ENCODE measurements at places on chromosomes 12 and 14. TPM values are rescaled to one million over a fixed set of nuclear protein-coding genes. Genes with fewer than 3 reads are reported as not detected.

GLIPR1L1 gene
- 1.2 TPM for polyA plus RNA-seq

ZBTB39 gene
- polyA plus RNA-seq = 19.3 TPM

TMEM132D gene
- polyA plus RNA-seq = 2.8 TPM

FOXN4 gene
- polyA plus RNA-seq = 0.78 TPM

PLA2G1B gene
- polyA plus RNA-seq = 0.19 TPM

GPR65 gene
- polyA plus RNA-seq = not detected

RHEBL1 gene
- polyA plus RNA-seq = 9.4 TPM

RNASE7 gene
- polyA plus RNA-seq = not detected

CLEC6A gene
- polyA plus RNA-seq = not detected

EPYC gene
- polyA plus RNA-seq = not detected

NPAS3 gene
- polyA plus RNA-seq = 0.14 TPM

IQSEC3 gene
- polyA plus RNA-seq = 1.2 TPM

ACOT4 gene
- polyA plus RNA-seq = 1.2 TPM

SERPINA12 gene
- not detected for polyA plus RNA-seq

MEG3 gene
- 0.17 TPM for polyA plus RNA-seq

SLC38A4 gene
- polyA plus RNA-seq = 4.4 TPM

DEPDC4 gene
- polyA plus RNA-seq = 0.71 TPM

TAS2R10 gene
- polyA plus RNA-seq = 0.14 TPM

PRIMA1 gene
- 3.6 TPM for polyA plus RNA-seq

PAPLN gene
- polyA plus RNA-seq = 25.6 TPM

SRRM4 gene
- polyA plus RNA-seq = 0.35 TPM

TMEM52B gene
- not detected for polyA plus RNA-seq

A2M gene
- polyA plus RNA-seq = 0.15 TPM

ZC2HC1C gene
- polyA plus RNA-seq = 0.72 TPM

RASSF9 gene
- polyA plus RNA-seq = 0.02 TPM

NFE2 gene
- polyA plus RNA-seq = 6.1 TPM

VTI1B gene
- polyA plus RNA-seq = 17.2 TPM

CCDC198 gene
- not detected for polyA plus RNA-seq
